ENCODE measurements at places on chromosomes 6 and 20. TPM values are rescaled to one million over a fixed set of nuclear protein-coding genes. Genes with fewer than 3 reads are reported as not detected.

DNA sequence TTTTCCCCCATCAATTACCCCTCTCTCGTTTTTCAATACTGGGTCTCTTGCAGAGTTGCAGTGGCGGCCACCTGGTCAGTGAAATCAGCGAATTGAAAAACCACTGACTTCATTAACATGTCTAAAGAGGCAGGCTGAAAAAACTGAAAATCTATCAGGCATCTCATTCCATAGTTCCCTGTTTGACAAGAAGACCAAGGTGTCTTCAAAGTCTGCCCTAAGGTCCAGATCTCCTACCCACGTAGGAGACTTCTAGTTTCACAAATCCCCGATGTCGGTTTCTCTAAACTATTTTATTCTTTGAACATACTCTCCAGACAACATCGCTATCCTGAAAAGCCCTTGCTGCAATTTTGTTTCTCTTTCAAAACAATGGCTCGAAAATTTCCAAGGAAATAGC, 796 bp upstream of the TUBB start:
- peaks cover 68% of the 10 kb centered on the region for H3K36me3 ChIP-seq
- peaks cover 47% of the 10 kb centered on the region for H3K4me1 ChIP-seq
- no peaks in the 10 kb centered on the region for H3K27me3 ChIP-seq
- peak overlapping the region; percentile 80 for H3K4me3 ChIP-seq
- DNase-seq: no peak

DNA sequence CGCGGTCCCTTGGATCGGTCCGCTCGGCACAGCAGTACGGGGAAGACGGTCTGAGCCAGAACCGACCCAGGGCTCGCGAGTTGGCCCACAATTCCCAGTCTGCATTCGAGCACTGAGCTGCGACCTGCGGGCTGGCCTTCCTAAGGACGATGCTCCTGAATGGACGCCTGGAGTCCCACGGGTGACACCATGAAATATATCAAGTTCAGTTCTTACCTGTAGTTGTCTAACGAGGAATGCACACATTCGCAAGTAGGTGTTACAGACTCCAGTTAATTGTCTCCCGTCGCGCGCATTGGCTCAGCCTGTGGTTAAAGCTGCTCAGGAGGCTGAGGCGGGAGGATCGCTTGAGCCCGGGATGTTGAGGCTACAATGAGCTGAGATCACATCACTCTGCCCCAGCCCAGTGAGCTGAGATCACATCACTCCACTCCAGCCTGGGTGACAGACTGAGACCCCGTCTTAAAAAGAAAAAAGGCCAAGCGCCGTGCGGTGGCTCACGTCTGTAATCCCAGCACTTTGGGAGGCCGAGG, 802 bp downstream of the PEX7 start:
- DNase-seq: peak; percentile 8
- peak overlapping the region; percentile 92 for H3K27ac ChIP-seq
- H3K4me3 ChIP-seq: peak overlapping the region; percentile 87
- H3K27me3 ChIP-seq: no peaks in the 10 kb centered on the region

- H3K4me1 ChIP-seq: peaks cover 2% of the 10 kb centered on the region
- H3K4me3 ChIP-seq: no peak overlapping the region
- DNase-seq: no peak
- no peaks in the 10 kb centered on the region for H3K27me3 ChIP-seq
Observed at GRCh38 chr20:63769891-63770474, 30.4 kb downstream of the SLC2A4RG start.

DNA sequence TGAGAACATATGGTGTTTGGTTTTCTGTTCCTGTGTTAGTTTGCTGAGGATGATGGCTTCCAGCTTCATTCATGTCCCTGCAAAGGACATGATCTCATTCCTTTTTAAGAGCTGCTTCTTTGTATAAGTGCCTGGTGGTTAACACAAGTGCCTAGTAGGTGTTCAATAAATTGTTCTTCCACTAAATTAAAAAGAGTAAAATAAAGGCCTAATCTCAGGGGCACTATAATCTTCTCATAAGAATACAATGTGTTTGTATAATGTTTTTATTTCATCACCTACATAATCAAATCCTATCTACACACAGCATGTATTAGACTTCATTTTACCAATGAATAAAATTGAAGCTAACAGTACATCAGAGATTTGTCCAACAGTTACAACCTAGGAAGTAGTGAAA, 252.7 kb downstream of the KHDC1L start:
- H3K36me3 ChIP-seq: peaks cover 2% of the 10 kb centered on the region
- H3K4me3 ChIP-seq: no peak overlapping the region
- no peaks in the 10 kb centered on the region for H3K27me3 ChIP-seq
- H3K4me1 ChIP-seq: no peaks in the 10 kb centered on the region
- no peak overlapping the region for H3K27ac ChIP-seq

- no peak for DNase-seq
- H3K27me3 ChIP-seq: peaks cover 11% of the 10 kb centered on the region
- no peak overlapping the region for H3K4me3 ChIP-seq
Observed at GRCh38 chr6:137166247-137167098, 7.0 kb downstream of the IL22RA2 start.

GRCh38 chr6:11442495-11442894, 95.1 kb upstream of the TMEM170B start:
- no peaks in the 10 kb centered on the region for H3K27me3 ChIP-seq
- no peak overlapping the region for H3K4me3 ChIP-seq
- no peak for DNase-seq
- H3K4me1 ChIP-seq: peaks cover 42% of the 10 kb centered on the region

DNA sequence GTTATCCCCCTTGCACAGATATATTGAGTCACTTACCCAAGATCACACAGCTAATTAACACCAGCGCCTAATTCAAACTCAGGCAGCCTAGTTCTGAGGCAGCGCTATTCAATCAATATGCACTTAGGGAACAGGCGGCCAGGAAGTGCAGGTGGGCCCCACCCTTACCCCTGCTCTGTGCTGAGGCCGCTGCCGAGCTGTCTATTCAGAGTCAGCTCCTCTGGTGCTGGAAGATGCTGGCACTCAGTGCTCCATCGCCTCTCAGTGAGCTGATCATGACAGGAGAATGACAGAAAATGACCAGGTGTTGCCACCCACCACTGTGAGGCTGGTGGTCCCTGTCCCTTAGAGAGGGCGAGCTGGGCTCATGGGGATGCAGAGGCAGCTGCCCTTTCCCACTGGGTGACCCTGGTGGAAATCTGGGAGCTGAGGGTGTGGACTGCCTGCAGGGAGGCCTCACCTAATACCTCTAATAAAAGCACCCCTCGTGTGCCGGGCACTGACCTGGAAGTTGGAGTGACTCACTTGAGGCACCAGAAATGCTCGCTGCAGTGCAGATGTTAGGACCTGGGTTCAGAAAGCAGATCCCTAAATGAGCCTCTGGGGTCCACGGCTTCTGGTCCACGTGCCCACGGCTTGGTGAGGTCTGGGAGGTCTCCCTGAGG, 42.5 kb upstream of the CD93 start:
- H3K4me3 ChIP-seq: no peak overlapping the region
- H3K27ac ChIP-seq: no peak overlapping the region
- DNase-seq: no peak
- no peaks in the 10 kb centered on the region for H3K36me3 ChIP-seq
- H3K27me3 ChIP-seq: no peaks in the 10 kb centered on the region
- no peaks in the 10 kb centered on the region for H3K4me1 ChIP-seq

- peaks cover 30% of the 10 kb centered on the region for H3K27me3 ChIP-seq
- H3K4me1 ChIP-seq: no peaks in the 10 kb centered on the region
- no peak overlapping the region for H3K27ac ChIP-seq
Observed at GRCh38 chr6:6503191-6503590, 85.3 kb upstream of the LY86 start.

GRCh38 chr20:44455126-44455525, 20.5 kb upstream of the TTPAL start:
- no peaks in the 10 kb centered on the region for H3K4me1 ChIP-seq
- no peak for DNase-seq
- no peaks in the 10 kb centered on the region for H3K36me3 ChIP-seq
- no peak overlapping the region for H3K4me3 ChIP-seq

- DNase-seq: peak; percentile 89
- H3K27ac ChIP-seq: no peak overlapping the region
- no peaks in the 10 kb centered on the region for H3K36me3 ChIP-seq
- H3K27me3 ChIP-seq: no peaks in the 10 kb centered on the region
- H3K4me1 ChIP-seq: no peaks in the 10 kb centered on the region
Observed at GRCh38 chr20:35207950-35208611, 18.4 kb upstream of the MMP24 start.

- no peak overlapping the region for H3K4me3 ChIP-seq
- no peaks in the 10 kb centered on the region for H3K27me3 ChIP-seq
- H3K36me3 ChIP-seq: peaks cover 52% of the 10 kb centered on the region
- peak overlapping the region; percentile 52 for H3K27ac ChIP-seq
- no peak for DNase-seq
Observed at GRCh38 chr20:47351643-47352331, 4.7 kb downstream of the ZMYND8 start.

DNA sequence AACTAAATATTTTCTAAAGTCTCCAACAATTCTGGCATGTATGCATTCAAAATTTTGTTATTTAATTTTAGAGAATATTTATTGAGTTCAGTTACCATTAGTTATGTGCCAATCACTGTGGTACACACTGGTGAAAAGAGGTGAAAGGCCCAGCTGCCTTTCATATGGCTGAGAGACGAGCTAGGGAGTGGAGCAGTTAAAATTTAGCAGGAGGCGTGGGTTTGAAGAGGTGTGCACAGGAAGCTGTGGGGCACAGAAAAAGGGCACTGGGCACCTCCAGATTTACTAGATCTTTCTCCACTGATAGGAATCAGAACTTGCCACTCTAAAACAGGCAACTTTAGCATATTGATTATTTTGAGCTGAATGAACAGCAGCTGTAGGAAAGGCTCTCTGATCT, 347.1 kb downstream of the CD83 start:
- peaks cover 2% of the 10 kb centered on the region for H3K27me3 ChIP-seq
- no peak overlapping the region for H3K4me3 ChIP-seq
- H3K27ac ChIP-seq: no peak overlapping the region
- no peak for DNase-seq
- H3K36me3 ChIP-seq: no peaks in the 10 kb centered on the region

GRCh38 chr20:23231561-23232218, 118.9 kb upstream of the NXT1 start:
- no peaks in the 10 kb centered on the region for H3K36me3 ChIP-seq
- DNase-seq: no peak
- H3K4me3 ChIP-seq: no peak overlapping the region

- H3K27ac ChIP-seq: no peak overlapping the region
- H3K4me3 ChIP-seq: no peak overlapping the region
- no peaks in the 10 kb centered on the region for H3K27me3 ChIP-seq
- no peak for DNase-seq
- H3K4me1 ChIP-seq: peaks cover 3% of the 10 kb centered on the region
Observed at GRCh38 chr6:134363323-134364039, 45.6 kb upstream of the SGK1 start.

- H3K36me3 ChIP-seq: no peaks in the 10 kb centered on the region
- H3K27me3 ChIP-seq: peaks cover 5% of the 10 kb centered on the region
- no peak overlapping the region for H3K4me3 ChIP-seq
- no peak overlapping the region for H3K27ac ChIP-seq
- peak; percentile 3 for DNase-seq
Observed at GRCh38 chr6:105675715-105676397, 273.0 kb upstream of the PREP start.

- H3K27me3 ChIP-seq: no peaks in the 10 kb centered on the region
- peaks cover 71% of the 10 kb centered on the region for H3K4me1 ChIP-seq
- peaks cover 26% of the 10 kb centered on the region for H3K36me3 ChIP-seq
Observed at GRCh38 chr6:127937102-127937501, 36.2 kb upstream of the THEMIS start.

- no peaks in the 10 kb centered on the region for H3K27me3 ChIP-seq
Observed at GRCh38 chr6:42571611-42572342, 7.9 kb downstream of the UBR2 start.

- peak overlapping the region; percentile 74 for H3K27ac ChIP-seq
- H3K36me3 ChIP-seq: peaks cover 84% of the 10 kb centered on the region
- no peaks in the 10 kb centered on the region for H3K27me3 ChIP-seq
- peak overlapping the region; percentile 19 for H3K4me3 ChIP-seq
- DNase-seq: peak; percentile 80
- peaks cover 89% of the 10 kb centered on the region for H3K4me1 ChIP-seq
Observed at GRCh38 chr6:90068264-90068663, 174.0 kb downstream of the GJA10 start.

- no peak overlapping the region for H3K4me3 ChIP-seq
- no peak overlapping the region for H3K27ac ChIP-seq
- no peak for DNase-seq
Observed at GRCh38 chr6:126905917-126906316, 212.6 kb upstream of the RSPO3 start.

DNA sequence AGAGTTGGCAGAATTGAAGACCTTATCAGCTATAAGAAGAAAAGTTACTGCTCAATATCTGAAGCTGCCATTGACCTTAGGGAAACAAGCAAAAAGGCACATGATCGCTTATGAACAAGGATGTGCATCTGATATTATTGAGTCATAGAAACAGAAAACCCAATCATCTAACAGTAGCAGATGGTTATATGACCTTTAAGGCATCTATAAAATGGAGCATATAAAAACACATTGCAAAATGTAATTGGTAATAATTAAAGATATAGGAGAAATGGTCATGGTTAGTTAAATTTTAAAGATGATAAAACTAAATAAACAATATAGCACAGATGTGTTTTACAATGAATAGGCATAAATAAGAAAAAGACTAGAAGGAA, 260.1 kb upstream of the TAB2 start:
- no peak overlapping the region for H3K27ac ChIP-seq
- H3K27me3 ChIP-seq: no peaks in the 10 kb centered on the region
- no peak for DNase-seq
- H3K4me3 ChIP-seq: no peak overlapping the region
- H3K36me3 ChIP-seq: no peaks in the 10 kb centered on the region
- peaks cover 49% of the 10 kb centered on the region for H3K4me1 ChIP-seq

DNA sequence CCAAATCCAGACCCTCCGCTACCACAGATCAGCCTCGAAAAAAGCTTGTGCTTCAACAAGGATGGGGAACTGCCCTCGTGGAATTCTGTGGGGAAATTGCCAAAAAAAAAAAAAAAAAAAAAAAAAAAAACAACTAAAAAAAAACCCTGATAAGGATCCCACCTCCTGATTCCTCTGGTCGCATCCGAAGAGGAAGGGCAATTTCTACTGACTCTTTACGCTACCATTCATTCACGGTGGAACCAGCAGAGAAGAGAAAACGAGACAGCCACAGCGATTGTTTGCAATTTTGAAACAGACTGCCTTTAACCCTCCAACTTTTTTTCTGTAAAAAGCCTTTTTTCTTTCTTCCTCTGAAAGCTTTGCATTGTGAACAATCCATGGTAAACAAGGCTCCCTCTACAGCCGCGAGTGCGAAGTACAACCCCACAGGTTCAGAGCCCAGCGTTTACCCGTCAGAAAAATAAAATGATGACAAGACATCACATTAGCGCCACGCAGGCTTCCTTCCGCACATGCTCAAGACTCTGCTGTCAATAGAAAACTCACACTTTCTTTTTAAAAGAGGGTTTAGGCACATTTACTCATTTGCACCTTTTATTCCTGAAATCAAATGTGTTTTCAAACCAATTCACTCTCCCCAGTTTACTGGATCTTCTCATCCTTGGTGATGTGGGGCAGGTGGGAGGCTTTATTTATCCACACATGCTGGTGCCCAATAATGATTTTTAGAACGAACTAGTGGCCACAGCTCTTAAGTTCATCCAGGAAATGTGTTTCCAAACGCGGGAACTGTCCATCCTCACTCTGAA, 100.0 kb downstream of the NOL4L start:
- peaks cover 4% of the 10 kb centered on the region for H3K36me3 ChIP-seq
- no peaks in the 10 kb centered on the region for H3K27me3 ChIP-seq
- H3K4me3 ChIP-seq: peak overlapping the region; percentile 81
- H3K4me1 ChIP-seq: peaks cover 33% of the 10 kb centered on the region

The PRL gene
- 0.52 TPM for total RNA-seq

The CEBPB gene
- total RNA-seq: 27.2 TPM

The RAE1 gene
- total RNA-seq: 41.1 TPM

The ACTL10 gene
- total RNA-seq: 2.4 TPM

The SOBP gene
- total RNA-seq: 0.77 TPM

The SRMS gene
- not detected for total RNA-seq

The SEC63 gene
- 90.7 TPM for total RNA-seq

Measured in activated CD8-positive, alpha-beta T cell treated with anti-CD3 and anti-CD28 coated beads for 36 hours (primary cell).